ENCODE measurements at places on chromosomes 6 and 20.

- no peak for DNase-seq
Measured at GRCh38 chr6:73182021-73182607, 43.2 kb downstream of the KHDC1L start.

DNA sequence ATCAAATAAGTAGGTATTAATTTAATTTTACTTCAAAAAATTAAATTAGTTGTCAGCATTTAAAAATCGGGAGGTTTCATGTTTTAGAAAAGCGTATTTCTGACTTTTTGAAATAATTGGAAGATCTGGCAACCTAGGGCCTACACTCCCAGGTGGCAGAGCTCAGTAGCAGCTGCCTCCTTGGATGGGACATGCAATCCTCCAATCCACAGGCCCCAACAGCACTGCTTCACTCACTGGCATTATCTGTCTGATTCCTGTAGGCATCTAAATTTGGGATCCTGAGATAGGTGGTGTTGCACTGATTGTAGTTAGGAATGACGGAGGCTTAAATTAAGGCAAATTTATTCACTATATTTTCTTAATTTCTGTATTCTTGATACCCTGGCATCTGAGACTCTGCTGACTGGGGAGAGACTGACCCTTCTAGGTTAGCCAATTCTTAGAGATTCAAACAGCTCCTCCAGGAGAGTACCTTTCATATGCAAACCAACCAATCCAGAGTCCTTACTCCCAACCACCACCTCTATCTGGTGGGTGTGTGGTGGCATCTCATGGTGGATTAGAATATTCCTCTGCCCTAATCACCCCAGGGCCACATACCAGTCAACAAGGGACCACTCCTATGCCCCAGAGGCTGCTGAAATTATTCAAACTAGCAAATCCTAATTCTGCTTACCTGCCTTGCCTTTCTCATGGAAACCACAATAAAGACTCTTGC lies 146.6 kb upstream of the GLP1R start:
- no peak for DNase-seq

DNA sequence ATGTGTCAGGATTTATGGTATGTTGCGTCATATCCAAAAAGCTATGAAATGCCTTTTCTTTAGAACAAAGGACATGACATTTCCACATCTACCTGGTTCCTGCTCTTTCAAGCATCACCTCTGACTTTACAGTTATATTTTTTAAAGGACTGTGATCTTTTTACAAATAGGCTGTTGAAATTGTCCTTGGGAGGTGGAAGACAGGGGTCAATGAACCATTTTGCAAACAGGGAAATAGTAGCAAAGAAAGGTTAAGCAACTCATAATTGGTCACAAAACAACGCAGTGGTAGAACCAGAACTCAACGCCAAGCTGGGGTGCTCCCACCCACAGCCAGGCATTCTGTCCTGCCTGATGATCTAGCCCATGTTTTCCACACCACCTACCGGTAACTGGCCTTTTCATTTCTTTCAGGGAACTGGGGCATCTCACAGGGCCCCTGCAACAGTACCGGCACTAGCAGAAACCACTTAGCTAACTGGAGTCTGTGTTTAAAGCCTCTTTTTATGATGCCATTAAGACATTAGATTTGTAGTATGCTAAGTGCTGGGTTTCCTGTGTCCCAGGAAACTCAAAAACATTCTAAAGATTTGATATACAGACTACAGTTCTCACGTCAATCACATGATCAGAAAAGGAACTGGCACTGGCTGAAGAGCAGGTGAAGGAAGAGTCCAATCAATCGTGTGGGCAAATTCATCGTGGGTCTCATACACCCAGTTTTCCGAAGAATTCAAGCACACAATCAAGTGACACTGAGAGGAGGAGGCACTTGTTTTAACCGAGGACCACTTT lies 13.9 kb downstream of the ZNF217 start:
- DNase-seq: peak; percentile 90

- DNase-seq: peak; percentile 26
Measured at GRCh38 chr20:38222231-38222922, 38.2 kb downstream of the KIAA1755 start.

DNA sequence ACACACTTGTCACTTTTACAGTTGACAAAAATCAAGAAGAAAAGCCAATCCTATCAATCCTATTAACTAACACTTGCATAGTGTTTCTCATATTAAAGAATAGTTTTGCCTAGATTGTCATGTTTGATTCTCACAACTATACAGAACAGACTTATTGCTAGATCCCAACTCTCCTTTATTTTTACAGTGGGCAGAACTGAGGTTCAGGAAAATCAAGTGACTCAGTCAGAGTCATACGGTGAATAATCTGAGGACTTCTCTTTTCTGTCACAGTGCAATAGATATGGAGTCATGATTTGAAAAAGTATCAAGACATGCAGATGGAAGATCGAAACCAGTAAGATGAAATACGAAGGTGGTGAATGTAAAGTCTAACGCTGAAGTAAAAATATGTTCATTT lies 195.1 kb upstream of the CITED2 start:
- peak; percentile 78 for DNase-seq

GRCh38 chr6:18165751-18166150 lies 10.5 kb downstream of the KDM1B start:
- no peak for DNase-seq

DNA sequence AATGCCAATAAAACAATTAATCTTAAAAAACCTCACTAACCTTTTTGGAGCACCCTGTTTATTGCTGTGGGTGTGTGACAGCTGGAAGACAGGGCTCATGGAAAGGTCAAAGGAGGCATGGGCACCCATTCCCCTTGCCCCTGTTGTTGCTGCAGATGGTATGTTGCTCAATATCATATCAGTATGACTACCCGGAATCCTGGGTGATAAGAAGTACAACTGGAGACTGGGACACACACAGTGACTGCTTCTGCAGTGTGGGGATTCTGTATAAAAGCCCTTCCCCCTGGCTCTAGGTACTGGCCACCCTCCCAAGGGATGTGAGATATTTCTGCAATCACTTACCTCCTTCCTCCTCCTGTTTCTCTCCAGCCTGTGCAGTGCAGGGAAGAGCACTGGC lies 47.3 kb upstream of the IL20RA start:
- no peak for DNase-seq

GRCh38 chr6:14889188-14889587 lies 356.7 kb upstream of the JARID2 start:
- DNase-seq: peak; percentile 8

GRCh38 chr6:119339941-119340456 lies 9.6 kb downstream of the MAN1A1 start:
- DNase-seq: no peak

DNA sequence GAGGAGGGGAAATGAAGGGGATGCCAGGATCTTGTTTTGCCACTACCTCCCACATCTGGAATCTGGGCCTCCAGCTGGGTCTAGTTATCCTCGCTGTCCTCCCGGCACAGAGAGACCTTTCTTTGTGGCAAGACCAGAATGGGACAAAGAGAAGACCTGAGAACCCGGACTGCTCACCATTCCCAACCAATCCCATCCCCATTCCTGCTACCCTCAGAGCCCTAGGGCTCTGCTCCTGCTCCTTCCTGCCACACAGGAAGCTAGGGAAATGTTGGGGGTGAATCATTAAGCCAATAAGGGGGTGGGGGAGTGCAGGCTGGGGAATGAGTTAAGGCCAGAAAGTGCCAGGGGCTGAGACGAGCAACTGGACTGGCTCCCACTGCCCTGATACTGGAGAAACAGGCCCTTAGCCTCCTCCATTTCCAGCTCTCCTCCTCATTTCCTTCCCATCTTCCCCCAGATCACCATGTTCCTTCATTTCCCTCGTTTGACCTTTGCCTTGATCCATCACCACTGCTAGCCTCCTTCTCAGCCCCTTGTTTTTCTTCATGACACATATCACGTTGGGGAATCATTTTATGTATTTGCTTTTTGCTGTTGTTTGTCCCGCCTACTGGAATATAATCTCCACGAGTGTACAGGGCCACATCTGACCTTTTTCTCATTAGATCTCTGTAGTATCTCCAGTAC lies 4.6 kb upstream of the IER3 start:
- DNase-seq: no peak

DNA sequence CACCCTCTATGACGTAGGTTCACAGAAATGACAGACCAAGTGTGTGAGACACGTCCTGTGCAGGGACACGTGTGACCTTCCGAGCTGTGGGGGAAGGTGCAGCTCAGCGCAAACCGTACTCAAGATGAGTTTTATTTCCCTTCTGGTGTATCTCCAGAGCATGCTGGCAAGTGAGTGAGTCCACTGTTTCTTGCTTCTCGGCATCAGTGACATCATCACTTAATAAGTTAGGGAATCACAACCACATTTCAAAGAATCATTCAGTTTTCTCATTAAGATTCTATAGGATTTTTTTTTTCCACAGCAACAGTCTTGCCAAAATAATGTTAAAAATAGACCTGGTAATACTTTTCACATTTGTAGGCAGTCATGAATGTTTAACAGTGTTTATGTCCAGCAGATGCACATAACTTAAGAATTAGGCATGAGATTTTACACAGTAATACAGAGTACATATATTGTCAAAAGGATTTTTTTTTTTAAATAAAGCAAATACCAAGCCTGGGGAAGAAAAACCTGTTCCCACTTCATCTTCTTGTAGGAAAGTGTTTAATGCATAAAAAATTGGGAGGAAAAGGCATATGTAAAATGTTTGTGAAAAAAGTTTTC lies 417.8 kb downstream of the CDC5L start:
- peak; percentile 85 for DNase-seq

GRCh38 chr6:7473805-7474719 lies 67.4 kb upstream of the DSP start:
- DNase-seq: no peak

DNA sequence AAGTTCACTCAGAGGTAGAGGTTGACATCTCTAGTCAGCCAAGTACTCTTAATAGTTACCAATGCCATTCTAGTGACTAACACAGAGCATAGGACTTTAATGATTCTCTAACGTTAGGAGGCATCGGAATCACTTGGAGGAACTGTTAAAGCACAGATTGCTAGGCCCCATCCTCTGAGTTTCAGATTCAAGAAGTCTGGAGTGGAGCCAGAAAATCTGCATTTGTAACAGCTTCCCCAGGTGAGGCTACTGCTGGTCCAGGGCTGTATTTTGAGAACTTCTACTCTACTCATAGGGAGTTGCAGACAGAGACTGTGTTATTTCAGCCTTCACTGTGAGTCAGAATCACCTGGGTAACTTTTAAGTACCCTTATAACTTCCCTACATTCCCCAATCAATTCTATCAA lies 5.7 kb downstream of the LMBRD1 start:
- DNase-seq: peak; percentile 43

DNA sequence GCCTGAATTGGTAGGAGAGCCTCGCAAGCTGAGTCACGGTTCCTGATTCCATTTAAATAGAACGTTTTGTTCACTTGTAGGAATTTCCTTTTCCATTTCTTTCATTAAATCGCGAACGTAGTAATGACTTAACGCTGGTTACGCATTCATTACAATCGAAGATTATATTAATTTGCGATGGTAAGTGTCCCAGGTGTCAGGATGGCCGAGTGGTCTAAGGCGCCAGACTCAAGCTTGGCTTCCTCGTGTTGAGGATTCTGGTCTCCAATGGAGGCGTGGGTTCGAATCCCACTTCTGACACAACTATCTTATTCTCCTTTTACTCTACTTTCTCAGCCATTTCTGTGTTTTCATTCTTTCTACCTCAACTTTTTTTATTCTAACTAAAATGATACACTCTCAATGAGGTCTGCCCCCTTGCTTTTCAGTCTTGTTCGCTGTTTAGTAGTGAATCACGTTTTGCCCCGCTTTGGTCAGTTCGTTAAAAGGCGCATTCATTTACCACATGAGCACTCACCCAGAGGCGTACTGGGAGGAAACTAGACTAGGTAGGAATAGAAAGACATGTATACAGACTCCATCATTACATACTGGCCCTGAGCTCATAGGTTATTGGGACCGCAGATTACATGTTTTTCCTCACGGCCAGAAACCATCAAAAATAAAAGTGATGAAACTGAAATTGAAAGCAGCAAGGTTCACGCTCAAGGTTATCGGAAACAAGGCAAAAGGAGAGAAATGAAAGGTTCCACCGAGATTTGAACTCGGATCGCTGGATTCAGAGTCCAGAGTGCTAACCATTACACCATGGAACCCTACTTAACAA lies 17.3 kb upstream of the TRIM27 start:
- DNase-seq: peak; percentile 92

DNA sequence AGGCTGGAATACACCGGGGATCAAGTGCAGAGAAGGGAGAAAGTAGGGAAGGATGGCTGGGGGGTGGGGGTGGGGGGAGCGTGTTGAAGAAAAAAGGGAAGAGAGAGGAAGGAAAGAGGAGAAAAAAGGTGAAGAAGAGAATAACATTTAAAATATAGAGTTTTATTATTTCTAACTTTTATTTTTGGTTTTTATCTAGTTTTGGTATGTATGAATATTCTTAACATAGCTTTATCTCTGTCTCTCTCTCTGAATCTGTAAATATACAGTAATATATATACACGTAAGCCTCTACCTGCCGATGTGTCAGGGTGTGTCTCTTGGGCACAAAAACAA lies 30.0 kb downstream of the HLA-F start:
- DNase-seq: no peak

DNA sequence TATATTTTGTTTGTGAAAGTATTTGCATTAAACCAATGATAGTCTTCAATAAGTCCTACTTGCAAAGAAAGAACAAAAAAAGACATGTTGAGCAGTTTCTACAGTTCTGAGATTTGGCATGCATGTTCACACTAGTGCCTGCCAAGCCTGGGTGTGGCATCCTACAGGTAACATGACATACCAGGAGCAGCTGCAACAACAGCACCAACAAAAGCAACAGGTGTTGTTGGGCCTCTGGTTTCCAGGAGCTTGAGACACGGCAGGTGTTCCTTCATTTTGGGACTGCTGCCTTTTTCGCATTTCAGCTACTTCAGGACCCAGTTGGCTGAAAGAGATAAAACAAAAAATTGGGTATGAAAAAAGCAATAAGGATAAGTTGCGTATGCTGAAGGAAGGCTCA lies 41.2 kb upstream of the MTRF1L start:
- DNase-seq: no peak

GRCh38 chr6:160428069-160428430 lies 79.9 kb downstream of the SLC22A3 start:
- DNase-seq: peak; percentile 72

- DNase-seq: no peak
Measured at GRCh38 chr6:7258231-7258763, 54.7 kb downstream of the SSR1 start.
